ENCODE measurements at places on chromosomes 2 and 18.

- DNase-seq, result no peak
Measured at GRCh38 chr2:109260116-109260855, 131.3 kb downstream of the SH3RF3 start.

GRCh38 chr2:196887431-196887830 lies 39.1 kb downstream of the PGAP1 start:
- no peak for DNase-seq

- no peak for DNase-seq
Measured at GRCh38 chr18:27211569-27211968, 26.5 kb upstream of the CHST9 start.

- no peak for DNase-seq
Measured at GRCh38 chr2:105181282-105181681, 60.3 kb upstream of the GPR45 start.

DNA sequence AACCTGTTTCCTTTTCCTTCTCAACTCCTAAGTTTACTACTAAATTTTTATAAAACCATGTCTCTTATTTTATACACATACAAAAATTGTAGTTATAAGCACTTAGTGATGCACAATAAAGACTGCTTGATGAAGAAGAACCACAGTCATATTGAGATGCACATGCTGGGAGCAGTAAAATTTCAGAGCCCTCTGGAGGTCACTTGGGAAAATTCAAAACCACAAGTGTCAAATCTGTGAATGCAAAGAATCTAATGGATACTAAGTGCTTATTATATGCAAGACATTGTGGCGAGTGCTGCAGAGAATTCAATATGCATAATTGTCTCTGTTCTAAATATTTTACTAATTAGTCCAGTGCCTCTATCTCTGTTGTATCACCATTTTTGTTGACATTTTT lies 180.5 kb downstream of the VWC2L start:
- no peak for DNase-seq

DNA sequence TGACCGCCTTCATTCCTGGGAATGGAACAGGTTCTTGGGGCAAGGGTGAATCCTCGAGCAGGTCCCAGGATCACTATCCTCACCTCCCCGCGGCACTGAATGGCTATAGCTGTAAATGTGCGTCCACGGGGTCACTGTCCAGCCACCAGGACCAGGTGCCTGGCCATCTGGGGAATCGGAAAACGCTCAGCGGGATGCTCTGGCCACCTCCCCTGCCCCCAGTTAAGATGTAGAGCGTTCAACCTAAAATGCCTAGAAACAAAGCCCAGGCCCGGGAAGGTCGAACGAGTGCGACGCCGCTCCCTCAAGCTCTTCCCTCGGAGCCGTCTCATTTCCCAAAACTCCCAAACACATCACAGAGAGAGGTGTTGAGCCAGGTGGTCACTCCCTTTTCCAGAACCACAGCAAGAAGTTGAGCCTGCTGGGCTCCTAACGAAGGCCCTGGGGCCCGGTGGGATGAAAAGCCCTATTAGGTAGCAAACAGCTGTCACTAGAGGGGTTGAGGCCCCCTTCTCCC lies 795 bp upstream of the CAPN10 start:
- no peak for DNase-seq

DNA sequence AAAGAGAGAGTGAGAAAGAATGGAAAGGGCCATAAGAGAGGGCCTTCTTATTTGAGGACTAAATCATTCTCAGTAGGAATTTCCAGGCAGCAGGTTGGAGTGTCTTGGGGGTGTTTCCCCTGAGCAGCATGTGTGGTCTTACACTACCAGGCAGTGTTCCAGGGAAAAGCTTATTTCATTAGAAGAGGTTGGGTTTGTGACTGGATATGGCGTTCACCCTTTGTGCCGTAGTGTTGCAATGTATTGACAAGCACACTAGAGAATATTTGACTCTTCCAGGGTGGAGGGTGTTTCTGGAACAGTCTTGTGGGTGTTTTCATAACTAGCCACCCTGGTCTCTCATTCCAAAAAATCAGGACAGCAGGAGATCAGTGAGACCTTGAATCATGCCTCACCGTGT lies 105.5 kb downstream of the NRP2 start:
- no peak for DNase-seq

DNA sequence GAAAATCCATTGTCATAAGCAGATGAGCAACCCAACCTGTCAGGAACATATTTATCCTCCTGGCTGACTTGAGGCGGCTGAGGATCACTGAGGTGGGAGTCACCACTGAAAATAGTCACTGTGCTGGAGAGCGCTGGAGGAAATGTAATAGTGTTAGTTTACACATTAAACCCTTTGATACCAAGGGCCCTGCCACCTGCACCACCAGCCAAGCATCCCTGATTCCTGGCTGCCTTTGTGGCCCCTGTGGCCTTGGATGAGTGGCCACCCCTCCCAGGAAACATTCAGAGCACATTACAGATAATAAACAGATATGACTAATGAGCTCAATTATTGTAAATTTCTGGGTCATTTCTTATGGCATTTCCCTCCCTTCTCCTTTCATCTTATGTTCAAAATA lies 105.9 kb downstream of the LYPD1 start:
- DNase-seq, result no peak

- DNase-seq, result peak; percentile 27
Measured at GRCh38 chr18:634551-635045, 22.9 kb upstream of the TYMS start.

DNA sequence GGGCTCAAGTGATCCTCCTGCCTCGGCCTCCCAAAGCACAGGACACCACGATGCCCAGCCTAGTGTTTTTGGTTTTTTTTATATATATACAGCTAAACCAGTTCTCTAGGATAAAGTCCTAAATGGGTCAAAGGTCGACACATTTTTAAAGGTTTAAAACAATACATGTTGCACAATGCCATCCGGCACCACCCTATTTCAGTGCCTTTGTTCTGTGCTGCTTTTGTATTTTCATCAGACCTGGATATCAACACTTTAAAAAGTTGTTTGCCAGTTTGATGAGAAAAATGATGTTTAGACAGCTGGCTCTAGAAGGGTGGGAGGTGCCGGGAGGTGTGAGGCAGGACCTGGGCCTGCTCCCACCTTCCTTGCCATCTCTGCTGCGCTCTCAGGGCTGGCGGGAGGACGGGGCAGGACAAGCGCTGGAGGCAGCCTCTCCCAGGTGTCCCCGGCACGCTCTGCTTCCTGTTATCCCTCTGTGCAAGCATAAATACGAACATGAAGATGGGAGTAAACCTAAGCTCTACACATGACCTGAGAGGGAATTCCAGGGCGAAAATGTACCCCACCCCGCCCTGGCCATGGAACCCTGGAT lies 103.7 kb downstream of the HS6ST1 start:
- no peak for DNase-seq

- DNase-seq, result peak; percentile 32
Measured at GRCh38 chr2:86518481-86518880, 44.8 kb downstream of the CHMP3 start.

DNA sequence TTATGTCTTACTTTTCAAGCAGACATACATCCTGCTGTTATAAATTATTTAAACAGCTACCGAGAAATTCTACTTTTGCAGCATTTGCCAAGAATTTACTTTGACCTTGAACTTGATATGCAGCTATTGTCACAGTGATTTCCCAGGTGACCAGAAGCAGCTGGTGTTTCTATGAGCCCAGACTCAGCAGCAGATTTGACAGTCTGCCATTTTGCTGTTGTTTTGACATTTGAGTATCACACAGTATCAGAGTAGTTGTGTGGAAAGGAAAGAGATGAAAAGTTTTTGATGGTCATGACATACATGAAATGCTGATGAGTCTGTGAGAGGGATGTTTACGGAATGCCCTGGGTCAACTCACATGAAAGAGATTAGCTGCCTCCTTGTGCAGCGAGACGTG lies 6.6 kb upstream of the CCDC195 start:
- no peak for DNase-seq

GRCh38 chr2:101427743-101428142 lies 40.4 kb upstream of the CREG2 start:
- DNase-seq, result no peak

GRCh38 chr2:63440612-63441011 lies 147.7 kb downstream of the WDPCP start:
- DNase-seq, result no peak

- no peak for DNase-seq
Measured at GRCh38 chr2:145043399-145043834, 523.5 kb upstream of the ZEB2 start.

- no peak for DNase-seq
Measured at GRCh38 chr2:220002251-220002650, 374.8 kb downstream of the SLC4A3 start.

DNA sequence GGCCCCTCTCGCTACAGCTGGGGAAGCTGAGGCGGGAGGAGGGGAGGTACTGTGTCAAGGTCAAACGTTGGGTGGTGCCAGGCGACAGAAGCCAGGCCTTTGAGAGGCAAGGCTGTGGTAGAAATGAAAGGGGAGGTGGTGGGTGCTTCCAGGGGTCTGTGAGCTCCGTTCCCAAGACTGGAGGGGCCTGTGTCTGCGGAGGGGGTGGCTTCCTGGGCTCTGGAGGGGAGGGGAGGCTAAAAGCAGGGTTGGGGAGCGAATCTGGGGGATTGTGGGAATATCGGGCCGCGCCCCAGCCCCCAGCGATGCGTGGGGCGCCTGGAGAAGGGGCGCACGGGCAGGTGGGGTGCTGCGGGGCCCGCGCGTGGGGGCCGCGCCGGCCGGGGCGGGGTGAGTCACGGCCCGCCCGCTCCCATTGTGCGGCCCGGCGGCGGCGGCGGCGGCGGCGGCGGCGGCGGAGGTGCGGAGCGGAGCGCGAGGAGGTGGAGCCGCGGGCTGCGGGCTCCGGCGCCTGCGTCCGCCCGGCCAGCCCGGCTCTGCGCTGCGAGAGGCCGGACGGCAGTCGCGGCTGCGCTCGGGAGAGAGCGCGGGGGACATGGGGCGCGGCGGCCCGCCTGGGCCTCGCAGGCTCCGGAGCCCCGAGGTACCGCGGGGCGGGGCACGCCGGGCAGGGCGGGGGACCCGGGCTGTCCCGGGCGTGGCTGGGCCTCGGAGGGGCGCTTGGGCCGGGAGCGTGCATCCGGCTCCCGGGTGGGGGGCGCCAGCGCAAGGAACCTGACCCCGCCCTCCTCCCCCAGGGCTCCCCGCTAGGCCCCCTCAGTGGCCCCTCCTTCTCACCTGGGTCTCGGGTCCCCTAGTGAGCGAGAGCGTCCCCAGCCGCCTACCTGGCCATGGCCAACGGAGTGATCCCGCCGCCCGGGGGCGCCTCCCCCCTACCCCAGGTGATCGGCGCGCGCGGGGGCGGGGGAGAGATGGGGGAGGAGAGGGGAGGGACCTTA lies at the start of gene SLC4A3:
SLC4A3 (plus strand) TSS at position 528 of the 998 bp plus-strand sequence; CDS start at position 891, 363 bp downstream.
- DNase-seq, result no peak

GRCh38 chr18:478681-479080 lies 21.8 kb downstream of the COLEC12 start:
- no peak for DNase-seq

- no peak for DNase-seq
Measured at GRCh38 chr2:128611421-128612320, 293.0 kb upstream of the HS6ST1 start.

DNA sequence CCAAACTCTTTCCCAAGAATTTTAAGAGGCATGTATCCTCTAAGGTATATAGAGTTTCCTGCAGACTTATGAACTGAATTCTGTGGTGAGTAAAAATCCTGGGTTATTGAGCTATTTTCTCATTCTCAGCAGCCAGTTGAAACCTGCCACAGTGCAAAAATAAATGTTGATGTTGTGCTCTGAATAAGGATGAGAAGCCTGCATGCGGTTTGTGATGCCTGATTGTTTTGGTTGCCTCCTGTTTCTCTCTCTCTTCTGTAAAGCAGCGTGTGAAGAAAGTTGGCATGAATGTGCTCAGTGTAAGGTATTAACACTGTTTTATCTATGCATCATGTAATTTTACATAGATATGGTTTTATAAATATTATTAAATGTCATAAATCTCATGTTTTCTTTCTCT lies 452.6 kb downstream of the CDH2 start:
- DNase-seq, result no peak

GRCh38 chr2:27973592-27973991 lies 83.1 kb downstream of the BABAM2 start:
- peak; percentile 30 for DNase-seq

GRCh38 chr2:203383038-203383437 lies 54.8 kb downstream of the ABI2 start:
- DNase-seq, result no peak

- DNase-seq, result no peak
Measured at GRCh38 chr18:43159086-43159770, 43.7 kb upstream of the RIT2 start.

DNA sequence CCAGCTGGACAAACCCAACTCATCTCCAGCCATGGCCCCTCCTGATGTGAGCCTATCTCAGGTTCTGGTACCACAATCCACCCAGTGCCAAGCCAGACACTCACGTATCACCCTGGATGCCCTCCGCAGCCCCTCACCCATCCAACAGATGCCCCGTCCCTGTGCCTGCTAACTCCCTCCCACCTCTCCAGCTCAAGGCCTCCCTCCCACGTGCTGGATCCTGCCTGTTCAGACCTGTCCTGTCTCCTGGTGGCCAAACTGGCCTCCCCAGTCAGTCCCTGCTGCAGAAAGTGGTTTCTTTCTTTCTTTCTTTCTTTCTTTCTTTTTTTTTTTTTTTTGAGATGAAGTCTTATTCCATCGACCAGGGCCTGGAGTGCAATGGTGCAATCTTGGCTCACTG lies 86.2 kb downstream of the RRM2 start:
- no peak for DNase-seq

DNA sequence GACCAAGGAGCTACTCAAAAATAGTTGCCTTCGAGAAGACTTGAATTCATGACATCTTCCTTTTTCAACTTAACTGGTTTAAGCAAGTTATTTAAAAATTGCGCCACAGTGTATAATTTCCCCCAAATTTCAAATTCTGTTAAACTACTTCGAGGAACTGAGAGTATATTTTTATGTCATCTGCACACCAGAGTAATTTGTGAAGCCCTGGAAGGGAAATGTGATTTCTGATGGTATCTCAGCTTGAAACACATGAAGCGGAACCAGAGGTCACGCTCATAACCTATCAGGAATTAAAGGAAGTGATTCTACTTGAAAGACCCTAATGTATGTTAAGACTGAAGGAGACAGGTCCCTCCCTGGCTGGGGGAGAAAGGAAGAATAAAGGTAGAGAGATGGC lies 33.9 kb upstream of the DARS1 start:
- DNase-seq, result no peak

- no peak for DNase-seq
Measured at GRCh38 chr2:119326938-119327337, 39.7 kb downstream of the C2orf76 start.

DNA sequence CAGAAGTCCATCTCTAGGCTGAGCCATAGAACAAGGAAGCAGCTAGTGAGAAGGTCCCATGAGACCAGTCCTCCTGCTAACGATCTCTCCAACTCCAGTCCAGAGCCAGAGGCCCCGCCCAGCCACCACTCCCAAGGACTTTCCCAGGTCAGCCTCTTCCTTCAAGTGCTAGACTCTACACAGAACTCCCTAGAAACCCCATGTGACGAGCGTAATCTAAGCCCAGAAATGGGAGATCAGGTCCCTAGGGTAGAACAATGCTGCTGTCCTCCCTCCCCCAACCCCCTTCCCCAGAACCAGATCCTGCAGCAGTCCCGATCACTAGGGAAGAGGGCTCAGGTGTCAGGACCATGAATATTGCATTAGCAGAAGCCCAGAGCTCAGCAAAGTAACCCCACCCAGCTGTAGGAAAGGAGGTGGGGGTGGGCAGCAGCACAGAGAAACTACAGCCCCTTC lies 6.9 kb downstream of the DCTN1 start:
- no peak for DNase-seq
